Stimulated activated CD8-positive, alpha-beta memory T cell treated with anti-CD3 and anti-CD28 coated beads, Interleukin-7, amount 100 ng/mL, for 1 hour (primary cell): ENCODE measurements at places on chromosomes 12 and 14.

DNA sequence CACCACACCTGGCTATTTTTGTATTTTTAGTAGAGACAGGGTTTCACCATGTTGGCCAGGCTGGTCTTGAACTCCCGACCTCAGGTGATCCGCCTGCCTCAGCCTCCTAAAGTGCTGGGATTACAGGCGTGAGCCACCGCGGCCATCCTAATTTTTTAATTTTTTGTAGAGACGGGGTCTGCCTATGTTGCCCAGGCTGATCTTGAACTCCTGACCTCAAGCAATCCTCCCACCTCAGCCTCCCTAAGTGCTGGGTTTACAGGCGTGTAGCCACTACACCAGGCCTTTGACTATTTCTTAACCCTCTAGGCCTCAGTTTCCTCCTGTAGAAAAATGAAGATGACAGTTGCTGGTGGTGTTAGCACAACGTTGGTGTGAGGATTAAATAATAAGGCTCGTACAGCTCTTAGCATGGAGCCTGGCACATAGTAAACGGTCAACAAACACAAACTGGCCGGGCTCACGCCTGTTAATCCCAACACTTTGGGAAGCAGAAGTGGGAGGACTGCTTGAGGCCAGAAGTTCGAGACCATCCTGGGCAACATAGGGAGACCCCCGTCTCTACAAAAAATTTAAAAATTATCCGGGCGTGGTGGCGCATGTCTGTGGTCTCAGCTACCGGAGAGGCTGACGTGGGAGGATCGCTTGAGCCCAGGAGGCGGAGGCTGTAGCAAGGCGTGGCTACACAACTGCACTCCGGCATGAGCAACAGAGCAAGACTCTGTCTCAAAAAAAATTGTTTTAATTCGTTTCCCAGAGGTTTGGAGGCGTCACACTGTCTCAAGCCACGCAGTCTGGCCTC lies 979 bp downstream of the DDX54 start:
- no peak for DNase-seq

GRCh38 chr12:99386907-99387306 lies 260.6 kb upstream of the GARIN6 start:
- no peak for DNase-seq

GRCh38 chr14:62614122-62614521 lies 431.1 kb downstream of the KCNH5 start:
- no peak for DNase-seq

GRCh38 chr12:84862186-84862585 lies 50.4 kb downstream of the SLC6A15 start:
- no peak for DNase-seq

DNA sequence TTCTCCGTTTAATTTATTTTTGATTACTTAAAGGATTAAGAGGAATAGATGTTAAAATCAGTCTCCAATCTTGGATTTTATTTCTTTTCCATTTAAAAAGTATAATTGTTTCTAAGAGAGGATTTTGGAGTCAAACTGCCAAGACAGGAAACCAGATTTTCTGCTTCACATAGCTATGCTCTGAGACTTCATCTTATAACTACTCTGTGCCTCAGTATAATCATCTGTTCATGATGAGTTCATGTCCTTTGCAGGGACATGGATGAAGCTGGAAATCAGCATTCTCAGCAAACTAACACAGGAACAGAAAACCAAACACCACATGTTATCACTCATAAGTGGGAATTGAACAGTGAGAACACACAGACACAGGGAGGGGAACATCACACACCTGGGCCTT lies 9.0 kb upstream of the TAS2R31 start:
- no peak for DNase-seq

- no peak for DNase-seq
Observed at GRCh38 chr12:27429606-27430005, 16.9 kb upstream of the SMCO2 start.

DNA sequence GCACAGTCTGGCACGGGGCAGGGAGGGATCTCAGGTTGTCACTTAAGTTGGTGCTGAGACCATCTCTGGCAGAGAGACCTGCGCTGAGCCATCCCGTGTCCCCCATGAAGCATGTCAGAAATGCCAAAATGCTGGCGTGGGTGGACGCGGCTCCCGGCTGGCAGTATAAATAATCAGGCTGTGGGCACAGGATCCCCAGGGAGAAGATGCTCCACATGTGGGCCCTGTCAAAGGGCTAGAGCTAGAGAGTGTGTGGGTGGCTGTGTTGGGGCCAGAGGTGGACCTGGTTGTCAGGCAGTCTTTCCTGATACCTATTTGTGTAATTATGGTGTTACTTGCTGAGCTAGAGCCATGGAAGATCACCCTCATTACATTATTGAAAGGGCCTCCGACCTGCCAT lies 189.5 kb downstream of the TSPAN9 start:
- no peak for DNase-seq

- no peak for DNase-seq
Observed at GRCh38 chr14:100294213-100294962, 11.9 kb downstream of the SLC25A29 start.

- DNase-seq, result no peak
Observed at GRCh38 chr12:10033783-10034545, 3.5 kb downstream of the CLEC9A start.

DNA sequence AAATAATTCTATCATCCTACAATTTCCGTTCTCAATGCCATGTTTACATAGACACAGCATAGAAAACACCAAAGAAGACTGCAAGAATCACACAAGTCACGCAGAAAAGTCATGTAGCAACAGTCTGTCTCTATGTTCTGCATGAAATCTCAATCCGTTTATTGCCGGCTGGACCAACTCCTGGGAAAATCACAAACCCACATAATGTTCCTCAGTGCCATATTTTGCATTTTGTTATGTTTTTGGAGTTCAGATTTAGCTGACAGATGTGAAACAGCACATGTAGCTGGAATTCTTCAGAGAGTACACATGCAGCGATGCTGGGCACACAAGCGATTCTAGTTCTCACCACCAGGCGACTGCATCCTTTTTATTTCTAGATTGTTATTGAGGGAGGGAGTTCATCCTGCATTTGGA lies 193.1 kb downstream of the APAF1 start:
- DNase-seq, result no peak

DNA sequence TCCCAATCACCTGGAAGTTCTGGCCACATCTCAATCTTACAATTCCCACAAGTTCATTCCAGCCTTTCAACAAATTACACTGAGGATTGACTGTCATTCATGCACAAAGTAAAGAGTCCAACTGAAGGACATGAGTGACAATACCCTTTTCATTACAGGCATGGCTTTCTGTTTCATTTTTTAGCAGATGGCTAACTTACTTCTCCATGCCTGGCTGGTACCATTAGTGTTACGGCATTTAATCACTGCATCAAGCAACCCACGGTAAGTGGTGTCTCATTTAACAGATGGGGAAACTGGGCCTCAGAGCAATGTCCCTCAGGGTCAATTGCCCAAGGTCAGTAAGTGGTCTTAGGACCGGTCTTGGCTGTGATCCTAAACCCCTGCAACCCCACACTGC lies 114.4 kb downstream of the PRICKLE1 start:
- DNase-seq, result no peak
